ENCODE measurements at places on chromosomes 2 and 18.

GRCh38 chr2:162963156-162963555 is 124.6 kb upstream of the KCNH7 start:
- DNase-seq: no peak

- peak; percentile 55 for DNase-seq
These were observed 175.1 kb downstream of the GALNT1 start for GRCh38 chr18:35756506-35757117.

GRCh38 chr18:7817575-7818230 is 250.6 kb downstream of the PTPRM start:
- no peak for DNase-seq

- DNase-seq: no peak
These were observed 38.3 kb downstream of the TMEM17 start for GRCh38 chr2:62467475-62468321.

DNA sequence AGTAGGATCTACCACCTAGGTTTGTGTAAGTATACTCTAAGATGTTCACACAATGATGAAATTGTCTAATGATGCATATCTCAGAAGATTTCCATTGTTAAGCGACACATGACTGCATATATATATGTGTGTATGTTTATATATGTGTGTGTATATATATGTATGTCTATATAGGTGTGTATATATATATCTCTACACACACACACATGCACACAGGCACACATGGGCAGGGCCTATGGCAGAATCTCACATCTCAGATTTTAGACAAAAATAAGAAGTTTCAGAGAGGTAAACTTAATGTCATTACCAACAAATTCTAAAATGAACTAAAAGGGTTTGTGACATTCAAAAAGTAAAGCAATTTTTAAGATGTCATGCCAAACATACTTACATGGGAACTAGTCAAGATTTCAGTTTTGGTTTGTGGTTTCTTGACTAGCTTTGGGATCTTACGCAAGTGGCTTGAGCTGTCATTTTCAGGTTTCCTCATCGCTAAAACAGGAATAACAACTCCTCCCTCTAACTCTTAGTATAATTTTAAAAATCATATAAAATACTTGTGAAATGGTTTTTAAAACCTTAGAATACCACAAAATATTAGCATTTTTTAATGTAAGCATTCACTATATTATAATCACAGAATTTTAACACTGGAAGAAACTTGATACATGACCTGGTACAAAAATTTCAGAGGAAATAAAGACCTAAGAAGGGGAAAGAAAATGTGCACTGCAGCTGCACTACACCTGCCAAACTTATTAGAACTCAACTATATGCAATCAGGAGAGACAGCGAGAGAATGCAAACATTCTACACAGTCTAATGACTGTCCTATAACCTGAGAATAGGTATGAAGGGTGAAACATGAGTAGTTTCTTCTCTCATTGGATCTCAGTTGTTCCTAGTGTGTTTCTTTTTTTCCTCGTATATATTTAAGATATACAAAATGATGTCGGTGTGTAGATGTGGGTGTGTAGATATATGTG is 75.7 kb downstream of the TTC21B start:
- DNase-seq: no peak

DNA sequence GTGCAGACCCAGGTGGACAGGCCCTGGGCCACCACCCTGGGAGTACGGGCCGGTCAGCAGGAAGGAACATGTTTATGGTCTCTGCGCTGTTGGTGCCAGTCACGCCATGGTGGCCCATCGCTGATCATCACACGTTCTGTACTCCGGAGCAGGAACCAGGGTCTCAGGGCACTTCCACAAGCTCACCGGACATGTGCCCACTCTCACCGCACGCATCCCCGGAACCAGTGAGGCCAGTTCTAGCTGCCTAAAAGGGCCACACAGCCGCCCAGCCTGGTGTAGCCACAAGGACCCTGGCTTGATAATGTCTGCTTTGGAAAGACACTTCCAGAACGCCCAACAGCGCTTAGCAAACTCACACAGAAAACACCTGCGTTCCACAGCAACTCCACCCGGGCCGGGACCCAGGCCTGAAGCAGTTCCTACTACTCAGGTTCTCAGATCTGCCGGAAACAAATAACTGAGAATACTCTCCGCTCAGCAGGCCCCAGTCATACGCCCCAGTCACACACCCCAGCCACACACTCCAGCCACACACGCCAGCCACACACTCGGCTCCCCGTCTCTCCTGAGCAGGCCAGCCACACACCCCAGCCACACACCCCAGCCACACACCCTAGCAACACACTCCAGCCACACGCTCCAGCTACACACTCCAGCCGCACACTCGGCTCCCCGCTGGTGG is 123.3 kb downstream of the HDAC4 start:
- DNase-seq: no peak

DNA sequence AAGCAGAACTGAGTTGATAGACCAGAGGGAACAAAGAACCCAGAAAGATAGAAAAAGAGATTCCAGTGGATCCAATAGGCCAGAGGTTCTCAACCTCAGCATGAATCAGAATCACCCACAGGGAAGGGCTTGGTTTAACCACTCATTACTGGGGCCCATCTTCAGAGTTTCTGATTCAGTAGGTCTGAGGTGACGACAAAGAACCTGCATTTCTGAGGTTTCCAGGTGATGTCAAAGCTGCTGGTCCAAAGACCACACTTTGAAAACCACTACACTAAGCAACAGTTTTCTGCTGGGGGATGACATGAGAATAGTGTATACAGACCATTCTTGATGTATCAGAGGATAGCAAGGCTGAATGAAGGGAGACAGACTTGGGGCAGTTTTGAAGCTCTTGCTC is 296.9 kb upstream of the STON1 start:
- no peak for DNase-seq

DNA sequence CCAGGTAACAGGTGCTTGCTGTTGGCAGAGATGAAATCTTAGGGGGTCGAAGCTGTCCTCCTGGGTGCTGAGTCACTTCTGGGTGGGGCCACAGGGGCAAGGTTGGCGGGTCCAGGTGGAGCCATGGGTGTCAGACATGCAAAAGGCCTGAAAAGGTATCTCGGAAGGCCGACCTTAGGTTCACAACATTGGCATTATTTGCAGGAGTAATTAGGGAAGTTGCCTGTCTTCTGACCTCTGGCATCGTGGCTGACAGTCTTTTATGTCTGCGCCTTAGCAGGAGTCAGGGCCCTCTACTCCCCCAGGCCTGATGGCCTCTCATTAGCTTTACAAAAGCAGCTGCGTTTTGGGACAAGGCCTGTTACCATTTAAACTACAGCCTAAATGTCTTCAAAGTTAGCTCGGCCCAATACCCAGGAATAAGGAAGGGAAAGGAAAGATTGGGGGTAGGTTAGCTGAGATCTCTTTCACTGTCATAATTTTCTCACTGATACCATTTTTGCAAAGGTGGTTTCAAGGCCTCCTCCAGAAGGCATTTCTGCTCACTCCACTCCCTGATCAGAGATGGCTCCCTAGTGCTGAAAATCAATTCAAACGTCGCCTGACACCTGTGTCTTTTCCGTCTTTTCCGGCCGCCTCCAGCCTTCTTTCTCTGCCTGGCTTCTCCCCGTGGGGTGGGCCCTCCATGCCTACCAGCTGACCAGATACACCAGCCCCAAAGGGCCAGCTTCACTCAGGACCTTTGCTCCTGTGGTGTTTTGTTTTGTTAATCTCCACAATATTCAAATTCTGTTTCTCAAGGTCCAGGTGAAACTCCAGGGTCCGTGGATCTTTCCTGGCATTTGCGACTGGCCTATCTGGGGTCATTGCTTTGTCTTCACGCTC is 90.8 kb downstream of the RHOB start:
- no peak for DNase-seq

GRCh38 chr2:231680992-231681852 is 27.1 kb upstream of the PTMA start:
- DNase-seq: no peak

DNA sequence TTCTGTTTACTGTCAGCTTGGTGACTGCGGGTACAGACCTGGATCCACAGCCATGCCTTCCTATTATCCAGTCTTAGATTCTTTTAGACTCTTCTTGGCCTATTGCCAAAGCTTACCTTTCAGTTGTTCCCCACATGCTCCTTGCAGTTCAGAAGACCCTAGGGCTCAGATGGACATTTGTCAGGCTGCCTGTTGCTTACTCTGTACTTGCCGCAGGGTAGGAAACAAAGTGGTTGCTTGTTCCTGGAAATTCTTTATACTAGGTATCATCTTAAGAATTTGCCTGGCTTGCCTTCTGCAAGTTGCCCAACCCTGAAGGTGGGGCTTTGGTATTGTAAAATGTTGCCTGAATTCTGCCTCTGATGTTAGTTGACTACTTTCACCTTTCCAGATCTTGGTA is 24.4 kb downstream of the CD28 start:
- DNase-seq: no peak

GRCh38 chr2:37375741-37376288 is 31.4 kb downstream of the QPCT start:
- DNase-seq: no peak

GRCh38 chr2:156704132-156704531 is 268.0 kb downstream of the GPD2 start:
- DNase-seq: no peak

DNA sequence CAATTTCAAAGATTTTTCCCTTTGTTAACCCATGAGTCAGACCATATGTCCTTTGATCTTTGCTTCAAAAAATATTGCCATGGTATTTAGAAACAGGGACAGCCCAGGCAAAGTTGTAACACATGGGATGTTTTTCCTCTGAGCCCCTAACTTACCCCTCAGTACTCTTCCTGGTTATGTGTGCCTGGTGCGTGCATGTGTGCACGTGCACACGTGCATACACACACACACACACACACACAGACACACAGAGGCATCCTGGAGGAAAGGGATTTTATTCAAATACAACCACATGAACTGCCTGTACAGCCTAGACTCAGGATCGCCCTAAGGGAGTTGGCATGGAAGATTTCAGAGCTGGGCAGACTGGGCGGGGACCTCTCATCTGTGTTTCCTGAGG is 5.1 kb downstream of the AFF3 start:
- no peak for DNase-seq

DNA sequence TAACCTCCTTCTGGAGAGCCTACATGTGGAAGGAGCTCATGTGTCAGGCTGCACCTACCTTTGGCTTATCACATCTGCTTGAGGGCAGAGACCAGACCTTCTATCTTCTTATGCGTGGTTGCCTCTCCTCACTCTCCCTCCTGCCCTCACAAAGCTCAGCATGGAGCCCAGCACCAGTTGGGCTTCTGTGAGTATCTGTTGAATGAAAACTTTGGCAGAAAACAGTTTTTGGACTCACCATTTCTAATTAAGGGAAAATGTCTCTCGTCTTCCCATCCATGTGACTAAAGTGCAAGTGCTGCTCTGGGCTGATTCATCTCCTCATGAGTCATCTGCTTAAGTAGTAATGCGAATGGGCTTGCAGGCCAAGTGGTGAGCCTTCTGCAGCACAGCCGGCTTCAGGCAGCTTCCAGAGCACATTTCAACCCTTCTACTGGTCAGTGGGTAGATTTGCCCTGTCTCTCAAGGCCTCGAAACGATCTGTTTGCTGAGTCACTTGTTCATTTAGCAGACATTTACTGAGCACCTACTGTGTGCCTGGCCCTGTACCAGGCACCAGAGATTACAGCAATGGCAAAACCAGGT is 102.6 kb downstream of the VSNL1 start:
- no peak for DNase-seq

DNA sequence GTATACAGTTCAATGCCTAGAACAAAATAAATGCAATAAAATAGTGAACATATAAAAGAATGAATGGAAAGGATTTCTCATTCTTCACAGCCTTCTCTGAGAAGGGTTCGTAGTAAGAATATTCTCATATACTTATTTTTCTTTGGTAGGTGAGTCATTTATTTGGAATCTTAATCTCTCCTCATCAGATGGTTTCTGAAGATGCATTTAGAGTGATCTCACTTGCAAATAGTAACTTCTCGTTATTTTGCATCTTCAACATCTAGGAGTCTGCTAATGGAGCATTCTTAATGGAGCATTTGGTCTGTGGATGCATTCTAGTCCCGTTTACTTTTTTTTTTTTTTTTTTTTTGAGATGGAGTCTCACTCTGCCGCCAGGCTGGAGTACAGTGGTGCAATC is 3.9 kb downstream of the UBXN4 start:
- DNase-seq: no peak

DNA sequence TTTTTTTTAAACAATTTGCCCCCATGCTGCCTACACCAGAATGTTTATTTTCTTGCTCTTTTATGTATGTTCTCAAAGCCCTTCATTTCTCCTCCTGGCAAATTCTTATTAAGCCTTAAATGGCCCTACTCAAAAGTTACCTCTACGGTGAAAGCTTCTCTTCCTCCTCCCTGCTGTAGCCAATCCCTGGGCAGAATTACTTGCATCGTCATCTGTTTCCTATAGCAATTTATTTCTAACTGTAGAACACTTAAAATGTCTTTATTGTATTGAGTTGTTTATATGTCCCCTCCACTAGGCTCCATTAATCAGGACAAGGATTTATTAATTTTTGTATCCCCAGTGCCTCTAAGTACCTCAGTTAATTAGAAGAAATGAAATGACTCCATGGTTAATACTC is 2.5 kb upstream of the RAD51AP2 start:
- DNase-seq: no peak

DNA sequence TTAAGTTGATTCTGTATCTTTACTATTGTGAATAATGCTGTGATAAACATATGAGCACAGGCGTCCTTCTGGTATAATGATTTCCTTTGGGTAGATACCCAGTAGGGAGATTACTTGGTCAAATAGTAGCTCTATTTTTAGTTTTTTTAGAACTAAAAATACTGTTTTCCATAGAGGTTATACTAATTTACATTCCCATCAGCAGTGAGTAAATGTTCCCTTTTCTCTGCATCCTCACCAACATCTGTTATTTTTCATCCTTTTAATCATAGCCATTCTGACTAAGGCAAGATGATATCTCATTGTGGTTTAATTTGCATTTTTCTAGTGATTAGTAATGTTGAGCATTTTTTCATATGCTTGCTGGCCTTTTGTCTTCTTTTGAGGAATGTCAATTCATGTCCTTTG is 35.1 kb downstream of the PMS1 start:
- DNase-seq: no peak

DNA sequence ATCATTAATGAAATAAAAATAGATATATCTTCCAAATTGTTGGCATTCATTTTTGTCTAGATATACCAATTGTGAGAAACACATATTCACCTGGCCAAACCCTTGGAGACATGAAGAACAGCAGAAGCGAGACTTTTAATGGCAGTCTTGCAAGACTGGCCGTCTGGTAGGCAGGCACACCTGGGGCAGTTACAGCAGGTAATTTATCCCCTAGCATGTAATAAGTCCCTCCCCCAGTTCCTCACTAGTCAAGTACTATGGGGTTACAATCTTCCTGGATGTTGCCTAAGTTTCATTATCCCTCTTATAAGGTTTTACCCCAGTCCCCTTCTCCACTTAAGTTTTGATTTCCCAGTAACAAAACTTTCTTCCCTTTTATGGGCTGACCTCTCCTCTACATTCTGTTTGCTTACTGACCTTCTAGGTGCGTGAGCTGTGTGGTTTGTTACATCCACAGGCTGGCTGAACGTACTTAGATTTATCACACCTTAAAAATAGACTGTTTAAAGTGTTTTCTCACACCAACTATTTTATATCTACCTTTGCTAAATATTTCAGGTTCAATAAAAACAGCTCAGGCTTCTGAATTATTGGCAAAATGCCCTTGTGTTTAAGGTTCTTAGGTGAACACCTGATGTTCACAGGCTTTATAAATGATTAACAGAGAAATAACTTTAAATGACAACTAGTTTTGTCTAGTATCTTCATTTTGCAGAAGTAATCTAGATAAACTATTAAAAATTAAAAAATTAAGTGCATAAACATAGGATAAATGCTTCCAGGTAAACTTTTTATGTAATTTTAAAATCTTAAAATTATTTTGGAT is 365.0 kb upstream of the TFPI start:
- no peak for DNase-seq
